ENCODE measurements at places on chromosomes 3 and 15.

- DNase-seq = no peak
Measured at GRCh38 chr3:57949785-57950615, 58.2 kb upstream of the FLNB start.

DNA sequence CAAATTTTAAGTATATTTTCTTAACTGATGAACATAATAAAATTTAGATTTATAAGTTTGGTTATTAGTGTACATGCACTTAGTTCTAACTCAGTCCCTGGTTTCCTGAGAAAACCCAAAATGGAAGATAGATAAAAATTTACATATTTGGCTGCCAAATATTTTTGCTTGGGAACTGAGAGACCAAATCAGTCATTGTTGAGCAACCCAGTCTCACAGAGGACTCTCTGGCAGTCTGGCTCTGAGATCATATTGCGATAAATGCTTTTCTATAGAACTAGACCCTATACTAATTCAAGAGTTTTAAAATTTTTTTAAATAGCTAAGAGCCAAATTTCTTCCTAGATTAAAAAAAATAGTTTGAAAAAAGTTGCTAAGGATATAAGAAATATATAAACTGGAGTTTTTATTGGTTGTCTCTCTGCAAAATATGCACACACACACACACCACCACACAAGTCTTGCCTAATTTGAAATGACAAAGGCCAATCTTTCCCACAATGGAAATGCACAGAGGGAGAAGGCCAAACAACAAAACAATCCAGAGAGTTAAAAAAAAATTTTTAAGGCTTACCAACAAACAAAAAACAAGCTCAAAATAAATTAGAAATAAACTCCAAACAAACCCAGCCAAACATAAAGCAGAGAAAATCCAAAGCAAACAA is 259.5 kb downstream of the MECOM start:
- DNase-seq = peak; percentile 84

GRCh38 chr3:117010318-117010717 is 300.7 kb downstream of the TUSC7 start:
- no peak for DNase-seq

DNA sequence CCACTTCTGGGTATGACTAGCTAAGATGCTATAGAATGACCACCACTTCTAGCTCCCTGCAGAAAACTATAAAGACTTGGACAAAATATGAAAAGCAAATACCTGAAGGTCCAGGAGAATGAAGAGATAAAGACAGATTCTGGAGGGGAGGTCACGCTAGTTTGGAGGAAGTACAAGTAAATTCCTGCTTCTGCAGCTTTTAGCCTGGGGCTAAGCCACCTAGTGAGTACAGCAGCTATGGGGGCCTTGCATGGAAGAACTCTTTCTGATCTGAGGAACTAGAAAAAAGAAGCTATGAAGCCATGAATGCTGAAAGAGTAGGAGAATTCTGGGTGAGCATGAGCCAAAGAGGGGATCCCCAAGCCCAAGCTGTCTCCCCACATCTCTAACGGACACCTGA is 29.8 kb downstream of the NRG4 start:
- no peak for DNase-seq

GRCh38 chr3:149224736-149225594 is 3.3 kb upstream of the CP start:
- peak; percentile 90 for DNase-seq
